ENCODE measurements at places on chromosomes 1 and 21.

DNA sequence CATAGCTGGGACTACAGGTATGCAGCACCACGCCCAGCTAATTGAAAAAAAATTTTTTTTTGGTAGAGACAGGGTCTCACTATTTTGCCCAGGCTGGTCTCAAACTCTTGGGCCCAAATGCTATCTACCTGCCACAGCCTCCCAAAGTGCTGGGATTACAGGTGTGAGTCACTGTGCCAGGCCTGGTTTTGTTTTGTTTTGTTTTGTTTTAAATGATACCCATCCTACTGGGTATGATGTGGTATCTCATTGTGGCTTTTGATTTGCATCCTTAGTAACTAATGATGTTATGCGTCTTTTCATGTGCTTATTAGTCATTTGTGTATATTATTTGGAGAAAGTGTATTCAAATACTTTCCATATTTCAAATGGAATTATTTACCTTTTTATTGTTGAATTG lies 142.3 kb downstream of the VPS13D start:
- DNase-seq, result no peak

DNA sequence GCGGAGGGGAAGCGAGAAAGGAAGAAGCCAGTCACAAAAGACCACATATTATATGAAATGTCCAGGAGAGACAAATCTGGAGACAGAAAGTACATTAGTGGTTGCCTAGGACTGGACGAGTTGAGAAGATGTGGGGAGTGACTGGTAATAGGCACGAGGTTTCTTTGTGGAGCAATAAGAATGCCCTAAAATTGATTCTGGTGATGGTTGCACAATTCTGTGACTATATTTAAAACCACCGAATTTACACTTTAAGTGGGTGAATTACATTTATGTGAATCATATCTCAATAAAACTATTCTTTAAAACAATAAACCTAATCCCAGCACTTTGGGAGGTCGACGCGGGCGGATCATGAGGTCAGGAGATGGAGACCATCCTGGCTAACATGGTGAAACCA lies 63.1 kb downstream of the ZNF281 start:
- no peak for DNase-seq

GRCh38 chr1:246335151-246335550 lies 171.9 kb downstream of the SMYD3 start:
- DNase-seq, result no peak

DNA sequence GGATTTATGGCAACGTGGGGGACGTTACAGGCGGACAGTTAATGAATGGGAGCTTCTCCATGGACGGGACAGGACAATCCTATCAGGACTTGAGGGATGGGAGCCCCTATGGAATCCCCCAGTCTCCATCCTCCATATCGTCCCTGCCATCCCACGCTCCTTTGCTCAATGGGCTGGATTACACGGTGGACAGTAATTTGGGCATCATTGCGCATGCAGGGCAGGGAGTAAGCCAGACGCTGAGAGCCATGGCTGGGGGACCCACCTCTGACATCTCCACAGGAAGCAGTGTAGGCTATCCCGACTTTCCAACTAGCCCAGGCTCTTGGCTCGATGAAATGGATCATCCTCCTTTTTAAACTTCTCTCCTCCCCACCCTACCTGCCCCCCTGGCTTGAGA lies 44.2 kb downstream of the LHX4 start:
- DNase-seq, result no peak

DNA sequence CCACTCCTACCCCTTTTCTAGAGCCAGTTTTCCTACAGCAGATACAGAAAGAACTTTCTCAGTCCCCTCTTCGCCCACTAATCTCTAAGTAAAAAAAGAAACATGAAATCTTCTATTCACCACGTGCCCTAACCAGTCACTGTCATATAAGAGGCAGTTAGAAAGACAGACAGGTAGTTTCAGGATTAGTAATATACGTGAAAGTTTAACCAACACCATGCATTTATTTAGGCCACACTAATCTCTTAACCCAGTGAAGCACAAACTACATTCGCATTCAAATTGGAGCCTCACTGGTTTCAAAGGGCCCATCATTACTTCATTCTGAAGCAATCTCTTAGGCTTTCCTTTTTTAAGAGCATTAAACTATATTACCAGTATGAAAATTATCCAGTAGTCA lies 10.1 kb downstream of the GPATCH2 start:
- no peak for DNase-seq

DNA sequence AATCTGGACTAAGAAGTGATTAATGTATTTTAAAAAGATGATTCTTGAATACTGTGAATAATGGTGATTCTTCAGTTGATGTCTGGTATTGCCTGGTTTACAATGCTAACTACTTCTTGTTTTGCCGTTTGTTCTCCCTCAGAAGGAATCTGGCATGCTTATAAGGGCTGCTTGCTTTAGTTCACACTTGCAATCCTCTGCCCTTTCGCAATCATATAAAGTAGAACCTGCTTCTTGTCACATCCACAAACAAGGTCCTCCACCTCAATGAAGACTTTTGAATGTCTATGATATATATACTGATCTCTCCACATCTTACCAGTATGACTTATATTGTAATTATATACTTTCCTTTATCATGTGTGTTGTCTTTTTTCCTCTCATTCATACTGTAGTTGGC lies 92.6 kb downstream of the ADGRL4 start:
- no peak for DNase-seq

GRCh38 chr1:208058756-208059155 lies 147.8 kb upstream of the CD34 start:
- no peak for DNase-seq

GRCh38 chr1:211742272-211742671 lies 66.9 kb upstream of the NEK2 start:
- DNase-seq, result no peak

DNA sequence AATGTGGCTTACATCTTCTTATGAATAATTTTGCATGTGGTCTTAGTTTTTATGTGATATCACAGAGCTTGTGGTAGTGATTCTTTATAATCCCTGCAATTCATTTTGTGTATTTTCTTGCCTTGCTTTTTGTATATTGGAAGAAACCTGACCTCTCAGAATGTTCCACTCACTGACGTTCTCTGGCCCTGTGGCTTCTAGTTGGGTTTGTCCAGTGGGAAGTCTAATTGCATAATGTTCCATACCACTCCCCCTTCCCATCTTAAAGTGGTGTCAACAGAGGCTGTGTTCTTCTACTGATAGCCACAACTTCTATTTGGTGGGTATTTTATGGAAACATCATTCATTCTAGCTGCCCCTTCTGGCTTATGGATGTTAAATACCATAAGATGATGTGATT lies 225.3 kb downstream of the BACH1 start:
- DNase-seq, result no peak

GRCh38 chr1:179767177-179767581 lies 24.1 kb downstream of the FAM163A start:
- DNase-seq, result no peak

DNA sequence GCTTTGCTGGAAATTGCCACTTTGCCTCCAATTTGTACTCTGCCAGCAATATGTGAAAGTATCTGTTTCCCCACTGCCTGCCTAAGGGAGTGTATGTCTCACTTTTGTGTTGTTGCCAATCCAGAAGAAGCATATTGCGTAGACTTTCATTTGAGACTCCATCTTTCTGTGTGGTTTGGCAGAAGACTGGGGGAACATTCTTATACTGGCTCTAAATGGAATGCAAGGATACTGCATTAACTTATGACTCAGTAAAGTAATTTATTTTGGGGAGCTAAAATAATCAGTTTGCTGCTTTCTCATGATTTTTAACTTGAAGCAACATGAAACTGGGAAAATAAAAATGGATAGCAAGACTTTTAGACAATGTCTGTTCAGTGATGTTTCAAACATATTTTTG lies 107.7 kb upstream of the TMPRSS2 start:
- DNase-seq, result no peak

DNA sequence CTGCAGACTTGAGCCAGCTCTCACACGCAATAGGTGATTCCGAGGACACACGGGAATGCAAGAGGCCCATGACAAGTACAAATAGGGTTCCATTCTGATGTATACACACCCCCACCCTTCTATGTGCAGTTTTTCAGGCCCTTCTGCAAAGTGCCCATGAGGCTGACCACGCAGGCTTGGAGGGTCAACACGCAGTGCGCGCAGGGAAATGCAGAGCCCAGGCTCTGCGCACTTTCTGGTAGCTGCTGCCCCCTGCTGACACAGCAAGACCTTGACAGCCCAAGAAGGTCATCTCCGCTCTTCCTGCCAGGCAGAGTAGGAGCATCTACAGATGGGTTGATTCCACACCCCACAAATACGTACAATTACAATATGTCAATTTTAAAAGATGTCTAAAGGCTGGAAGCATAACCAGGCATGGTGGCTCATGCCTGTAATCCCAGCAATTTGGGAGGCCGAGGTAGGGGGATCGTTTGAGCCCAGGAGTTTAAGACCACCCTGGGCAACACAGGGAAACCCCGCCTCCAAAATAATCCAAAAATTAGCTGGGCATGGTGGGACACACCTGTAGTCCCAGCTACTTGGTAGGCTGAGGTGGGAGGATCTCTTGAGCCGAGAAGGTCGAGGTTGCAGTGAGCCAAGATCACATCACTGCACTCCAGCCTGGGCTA lies 18.5 kb downstream of the SH3BP5L start:
- peak; percentile 20 for DNase-seq

DNA sequence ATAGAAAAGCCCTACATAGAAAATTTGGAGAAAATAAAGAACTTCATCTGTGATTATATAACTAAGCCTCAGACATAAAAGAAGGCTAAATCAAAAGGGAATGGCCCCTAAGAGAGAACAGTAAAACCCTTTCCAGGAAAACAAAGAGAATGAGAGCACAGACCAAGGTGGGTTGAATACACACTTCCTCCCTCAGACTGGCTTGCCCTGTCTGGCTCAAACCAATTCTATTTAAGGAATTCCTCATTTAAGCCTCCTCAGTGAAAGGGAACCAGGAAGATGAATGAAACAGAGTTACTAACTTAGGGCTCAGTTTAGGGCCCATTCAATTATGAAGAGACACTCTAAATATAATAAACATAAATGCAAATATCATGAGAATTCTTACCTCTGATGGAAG lies 10.6 kb upstream of the SYT14 start:
- DNase-seq, result no peak

- DNase-seq, result no peak
Observed at GRCh38 chr1:14190508-14190907, 408.0 kb upstream of the KAZN start.

DNA sequence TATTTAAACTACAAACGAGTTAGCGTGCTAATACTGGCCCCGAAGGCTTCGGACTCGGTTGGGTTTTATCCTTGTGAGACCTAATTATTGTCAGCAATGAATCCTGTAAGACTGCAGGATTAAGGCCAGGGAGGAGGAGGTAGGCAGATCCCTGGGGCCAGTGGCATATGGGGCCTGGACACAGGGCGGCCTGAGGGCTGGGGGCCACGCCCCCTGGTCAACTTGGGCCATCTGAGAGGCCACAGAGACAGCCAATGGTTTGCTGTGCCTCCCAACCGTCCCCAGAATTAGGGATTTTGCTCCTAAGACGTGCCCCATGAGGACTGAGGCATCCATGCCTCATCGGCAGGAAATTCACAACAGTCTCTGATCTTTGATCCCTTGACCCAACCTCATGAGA lies 31.1 kb upstream of the DISP3 start:
- no peak for DNase-seq

DNA sequence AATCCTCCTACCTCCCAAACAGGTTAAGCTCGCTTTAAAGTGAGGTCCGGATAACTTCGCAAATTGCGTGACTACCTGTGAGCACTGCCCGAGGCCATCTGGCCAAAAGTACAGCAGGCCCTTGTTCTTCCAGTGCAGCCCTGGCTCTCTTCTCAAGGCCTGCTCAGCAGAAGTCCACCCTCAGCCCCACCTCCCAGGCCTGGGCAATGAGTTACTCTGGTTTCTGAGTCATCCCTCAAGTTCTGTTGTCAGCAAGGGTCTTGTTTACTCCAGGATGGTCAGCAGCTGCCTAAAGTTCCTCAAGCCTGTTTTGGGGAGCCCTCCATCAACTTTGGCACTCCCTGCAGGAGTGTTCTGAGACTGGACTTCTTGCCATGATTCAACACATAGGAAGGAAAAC lies 101.7 kb downstream of the BCAR3 start:
- no peak for DNase-seq

GRCh38 chr1:246311461-246311860 lies 195.6 kb downstream of the SMYD3 start:
- DNase-seq, result no peak

DNA sequence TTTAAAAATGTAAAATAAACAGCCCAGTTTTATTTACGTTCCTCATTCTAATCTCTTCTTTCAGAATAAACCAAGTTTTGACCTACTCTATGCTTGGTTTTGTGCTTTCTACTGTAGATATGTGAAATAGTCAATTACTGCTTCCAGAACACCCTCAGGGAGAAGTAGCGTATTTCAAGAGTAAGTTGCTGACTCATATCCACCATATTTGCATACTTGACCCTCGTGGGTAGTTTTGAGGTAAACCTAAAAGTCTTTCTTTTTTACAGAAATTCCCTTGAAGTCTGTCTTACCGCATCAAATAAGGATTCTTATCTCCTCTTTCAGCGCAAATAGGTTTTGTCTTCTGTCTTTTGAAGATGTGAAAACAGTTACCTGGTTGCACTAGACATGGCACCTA lies 1.4 kb upstream of the OR2L3 start:
- no peak for DNase-seq

GRCh38 chr1:8448911-8449661 lies 131.2 kb downstream of the SLC45A1 start:
- DNase-seq, result no peak

DNA sequence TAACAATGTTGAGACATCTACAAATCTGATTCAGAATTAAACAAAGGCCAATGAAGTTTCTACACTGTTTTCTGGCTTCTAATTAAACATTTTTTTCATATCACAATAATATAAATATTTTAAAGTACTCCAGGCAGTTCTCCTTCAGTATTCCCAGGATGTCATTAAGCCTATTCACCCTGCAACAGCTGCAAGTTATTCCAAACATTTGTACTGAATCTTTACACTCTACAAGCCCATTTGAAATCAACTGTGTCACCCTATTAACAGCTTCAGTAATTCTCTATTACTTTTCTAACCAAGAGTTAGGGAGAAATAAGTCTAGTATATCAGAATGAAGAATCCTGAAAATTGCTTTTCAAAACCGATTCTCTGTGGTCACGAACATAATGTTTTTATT lies 124.6 kb downstream of the OLFML2B start:
- no peak for DNase-seq

DNA sequence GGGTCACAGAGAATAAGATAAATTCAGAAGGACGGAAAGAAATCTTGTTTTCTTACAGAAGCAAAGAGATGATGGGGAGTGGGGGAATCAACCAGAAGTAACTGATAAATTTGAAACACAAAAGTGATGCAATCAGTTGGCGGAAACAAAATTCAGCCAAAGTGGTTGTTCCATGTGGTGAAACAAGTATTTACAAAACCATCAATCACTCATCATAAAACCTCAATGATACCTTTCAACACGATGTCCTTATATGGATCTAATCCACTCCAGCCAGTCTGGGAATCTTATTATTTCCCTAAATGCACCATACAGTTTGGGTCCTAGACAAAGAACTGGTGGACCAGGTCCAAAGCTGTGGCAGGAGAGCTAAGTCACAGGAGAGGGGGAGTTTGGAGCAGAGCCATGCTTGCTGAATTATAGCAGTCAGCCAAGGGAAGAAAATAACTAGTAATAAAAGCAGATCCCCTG lies 303.8 kb upstream of the LRRC7 start:
- DNase-seq, result peak; percentile 72

GRCh38 chr1:30373471-30374399 lies 349.6 kb downstream of the MATN1 start:
- DNase-seq, result no peak

- DNase-seq, result no peak
Observed at GRCh38 chr1:231611111-231611510, 15.5 kb upstream of the DISC1 start.
